Omental fat pad (tissue), 4 donors: ENCODE measurements at places on chromosomes 5 and 9. TPM values are rescaled to one million over a fixed set of nuclear protein-coding genes. Genes with fewer than 3 reads are reported as not detected.

Gene SLU7
- 76.7 TPM for total RNA-seq

Gene PCDHA4
- 0.60 TPM for total RNA-seq

Gene ADGRD2
- not detected for total RNA-seq

Gene CDH10
- total RNA-seq, result not detected

Gene CD14
- total RNA-seq, result 168 TPM

Gene SHISAL2B
- total RNA-seq, result 2.1 TPM
